Ureter (tissue), 1 donor: ENCODE measurements at places on chromosomes 2 and 18. TPM values are rescaled to one million over a fixed set of nuclear protein-coding genes. Genes with fewer than 3 reads are reported as not detected.

DNA sequence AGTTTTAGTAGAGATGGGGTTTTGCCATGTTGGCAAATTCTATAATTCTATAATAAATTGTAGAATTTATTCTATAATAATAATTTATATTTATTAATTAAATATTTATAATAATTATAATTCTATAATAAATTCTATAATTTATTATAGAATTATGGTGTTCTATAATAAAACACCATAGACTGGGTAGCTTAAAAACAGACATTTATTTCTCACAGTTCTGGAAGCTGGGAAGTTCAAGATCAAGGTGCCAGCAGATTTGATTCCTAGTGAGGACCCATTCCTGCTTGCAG, 130.9 kb upstream of the PELI1 start:
- no peak for DNase-seq

DNA sequence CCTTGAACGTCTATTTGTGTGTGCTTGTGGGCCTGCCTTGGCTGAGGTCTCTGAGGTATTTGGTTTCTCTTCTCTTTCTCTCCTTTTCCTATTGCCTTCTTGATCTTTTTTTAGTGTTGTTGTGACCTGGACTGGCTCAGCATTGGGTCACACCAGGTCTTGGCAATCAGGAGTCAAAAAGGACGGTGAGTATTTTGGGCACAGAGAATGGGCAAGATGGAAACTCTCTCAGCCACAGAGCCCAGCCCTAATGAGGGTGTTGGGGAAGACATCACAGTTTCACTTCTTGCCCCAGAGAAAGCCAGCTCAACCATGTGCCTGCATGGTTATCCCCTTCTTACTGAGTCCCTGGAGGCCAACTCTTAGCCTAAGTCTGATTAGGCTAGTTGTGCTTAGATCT, 13.7 kb upstream of the INO80C start:
- DNase-seq, result no peak

GRCh38 chr2:76613330-76613729, 902.6 kb upstream of the GCFC2 start:
- no peak for DNase-seq

DNA sequence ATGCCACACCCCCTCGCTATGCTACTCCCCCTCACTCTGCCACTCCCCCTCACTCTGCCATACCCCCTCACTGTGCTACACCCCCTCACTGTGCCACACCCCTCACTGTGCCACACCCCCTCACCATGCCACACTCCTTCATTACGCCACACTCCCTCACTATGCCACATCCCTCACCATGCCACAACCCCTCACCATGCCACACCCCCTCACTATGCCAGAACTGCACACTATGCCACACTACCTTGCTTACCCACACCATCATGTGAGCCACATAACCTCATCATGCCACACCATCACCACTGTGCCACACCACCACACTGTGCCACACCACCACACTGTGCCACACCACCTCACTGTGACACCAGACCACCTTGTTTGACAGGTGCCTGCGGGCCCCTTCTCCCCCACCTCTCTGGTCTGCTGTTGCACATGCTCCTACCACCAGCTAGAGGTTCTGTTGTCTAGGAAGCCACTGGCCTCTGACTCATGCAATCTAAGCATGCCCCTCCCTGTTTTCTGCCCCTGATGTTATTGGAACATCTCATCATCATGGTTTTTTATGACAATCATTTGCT, 22.0 kb downstream of the MARCHF4 start:
- DNase-seq, result no peak

GRCh38 chr2:3253913-3254441, 123.6 kb downstream of the EIPR1 start:
- DNase-seq, result no peak

GRCh38 chr2:19120941-19121750, 237.3 kb downstream of the OSR1 start:
- DNase-seq, result no peak

GRCh38 chr2:148545390-148546256, 98.9 kb upstream of the EPC2 start:
- no peak for DNase-seq

DNA sequence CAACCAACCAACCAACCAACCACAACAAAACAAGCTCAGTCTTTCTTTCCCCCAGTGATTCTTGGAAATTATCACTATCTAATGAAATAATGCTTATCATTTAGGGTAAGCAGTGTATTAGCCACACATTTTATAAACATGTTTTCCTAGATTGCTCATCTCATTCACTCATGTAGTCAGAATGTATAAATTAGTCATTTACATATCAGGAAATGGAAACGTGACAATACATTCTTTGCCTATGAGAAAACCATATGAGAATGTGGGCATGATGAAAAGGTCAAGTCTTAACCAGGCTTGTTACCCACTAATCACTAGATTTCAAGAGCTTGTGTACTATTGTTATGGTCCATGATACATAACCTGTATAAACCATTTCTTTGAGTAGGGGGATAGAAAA, 1583.4 kb upstream of the PIK3C3 start:
- DNase-seq, result no peak

Gene OTOS
- total RNA-seq, result not detected

Gene FSHR
- total RNA-seq, result not detected
